ENCODE measurements at places on chromosomes 16 and 17. TPM values are rescaled to one million over a fixed set of nuclear protein-coding genes. Genes with fewer than 3 reads are reported as not detected.

- DNase-seq = no peak
Observed at GRCh38 chr16:1989209-1990100, at the start of gene SYNGR3. SYNGR3 (plus strand) TSS chr16:1989970; CDS start chr16:1990103, 133 bp downstream.

DNA sequence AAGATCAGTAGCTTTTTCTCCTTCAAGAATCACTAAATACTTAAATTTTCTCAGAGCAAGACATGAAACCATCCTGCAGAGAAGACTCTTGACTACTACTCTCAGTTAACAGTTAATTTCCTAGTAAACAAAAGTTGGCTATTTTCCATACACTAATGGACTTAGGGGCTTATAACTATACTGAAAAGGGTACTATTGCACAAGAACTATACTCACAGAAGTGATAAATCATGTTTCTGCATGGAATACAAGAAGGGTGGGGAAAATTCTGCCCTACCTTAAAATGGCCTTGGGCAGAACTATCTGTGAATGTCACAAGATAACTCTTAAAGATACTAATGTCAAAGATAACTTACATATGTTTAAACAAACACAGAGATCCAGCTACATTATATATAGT, 12.5 kb downstream of the ZNF652 start:
- DNase-seq = no peak

The C17orf113 gene
- 0.94 TPM for polyA plus RNA-seq

The IL21R gene
- 0.46 TPM for polyA plus RNA-seq

- no peak for DNase-seq
Observed at GRCh38 chr17:79322211-79323123, 247.8 kb downstream of the ENGASE start.

- no peak for DNase-seq
Observed at GRCh38 chr17:46795379-46795952, 23.0 kb downstream of the WNT3 start.

DNA sequence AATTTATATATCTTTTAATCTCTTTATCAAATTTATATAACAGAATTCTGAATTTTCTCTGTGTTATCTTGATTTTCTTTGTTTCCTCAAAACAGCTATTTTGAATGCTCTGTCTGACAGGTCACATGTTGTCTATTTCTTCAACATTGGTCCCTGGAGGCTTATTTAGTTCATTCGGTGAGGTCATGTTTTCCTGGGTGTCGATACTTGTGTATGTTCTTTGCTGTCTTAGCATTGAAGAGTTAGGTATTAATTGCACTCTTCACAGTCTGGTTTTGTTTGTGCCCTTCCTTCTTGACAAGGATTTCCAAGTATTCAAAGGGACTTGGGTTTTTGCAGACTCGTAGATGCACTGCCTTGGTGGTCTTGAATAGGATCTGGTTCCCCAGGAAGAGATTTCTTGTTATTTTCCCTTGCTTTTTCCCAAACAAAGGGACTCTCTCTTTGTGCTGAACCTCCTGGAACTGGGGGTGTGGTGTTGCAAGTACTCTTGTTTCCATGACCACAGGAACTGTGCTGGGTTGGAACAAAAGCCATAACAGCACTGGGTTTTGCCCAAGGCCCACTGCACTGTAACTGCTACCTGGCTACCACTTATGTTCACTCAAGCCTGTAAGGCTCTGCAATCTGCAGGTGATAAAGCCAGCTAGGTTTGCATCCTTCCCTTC, 1483.0 kb downstream of the CDH8 start:
- DNase-seq = no peak

The KRTAP9-3 gene
- not detected for polyA plus RNA-seq

- DNase-seq = no peak
Observed at GRCh38 chr16:85017151-85017550, 5.8 kb upstream of the ZDHHC7 start.

GRCh38 chr17:41308251-41308917, 725 bp downstream of the KRTAP16-1 start:
- DNase-seq = peak; percentile 48

The KRT222 gene
- polyA plus RNA-seq = 0.23 TPM

The EVPLL gene
- not detected for polyA plus RNA-seq

DNA sequence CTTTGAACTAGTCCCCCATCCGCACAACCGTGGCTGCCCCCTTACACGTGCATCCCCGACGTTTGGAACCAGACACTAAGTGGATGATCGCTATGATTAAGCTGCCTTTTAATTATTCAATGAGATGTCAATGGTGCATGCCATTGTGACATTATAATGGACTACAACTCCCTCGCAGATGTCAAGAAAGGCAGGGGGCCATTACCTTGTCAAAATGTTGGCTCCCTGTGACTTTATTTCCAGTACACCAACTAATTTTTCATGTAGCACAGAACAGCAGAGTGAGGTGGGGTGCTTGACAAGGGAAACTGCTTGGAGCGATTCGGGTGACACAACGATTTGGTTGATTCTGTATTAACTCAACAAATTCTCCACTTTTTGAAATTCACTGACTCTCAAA, 26.5 kb downstream of the ASIC2 start:
- no peak for DNase-seq

The IL32 gene
- polyA plus RNA-seq = 181 TPM

The LPO gene
- 0.22 TPM for polyA plus RNA-seq

GRCh38 chr16:26644912-26645543, 421.7 kb upstream of the C16orf82 start:
- peak; percentile 2 for DNase-seq

- no peak for DNase-seq
Observed at GRCh38 chr16:14475370-14476139, 154.5 kb downstream of the PARN start.

- DNase-seq = peak; percentile 34
Observed at GRCh38 chr16:50372611-50373344, 4.0 kb upstream of the BRD7 start.

The CIBAR2 gene
- polyA plus RNA-seq = not detected

The IGF2BP1 gene
- 12.4 TPM for polyA plus RNA-seq

DNA sequence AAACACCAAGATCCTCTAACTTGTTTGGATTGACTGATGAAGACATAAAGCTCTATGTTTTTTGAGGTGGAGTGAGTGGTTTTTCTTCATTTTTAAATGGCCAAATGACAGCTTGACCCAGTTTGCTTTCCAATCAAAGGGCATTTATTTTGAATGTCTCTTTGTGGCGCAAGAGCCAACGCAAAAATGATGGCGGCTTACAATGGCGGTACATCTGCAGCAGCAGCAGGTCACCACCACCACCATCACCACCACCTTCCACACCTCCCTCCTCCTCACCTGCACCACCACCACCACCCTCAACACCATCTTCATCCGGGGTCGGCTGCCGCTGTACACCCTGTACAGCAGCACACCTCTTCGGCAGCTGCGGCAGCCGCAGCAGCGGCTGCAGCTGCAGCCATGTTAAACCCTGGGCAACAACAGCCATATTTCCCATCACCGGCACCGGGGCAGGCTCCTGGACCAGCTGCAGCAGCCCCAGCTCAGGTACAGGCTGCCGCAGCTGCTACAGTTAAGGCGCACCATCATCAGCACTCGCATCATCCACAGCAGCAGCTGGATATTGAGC, 329 bp downstream of the NLK start:
- DNase-seq = no peak

GRCh38 chr16:69123910-69124309, 8.5 kb downstream of the CHTF8 start:
- peak; percentile 58 for DNase-seq

- DNase-seq = no peak
Observed at GRCh38 chr17:56823848-56824247, 9.9 kb downstream of the C17orf67 start.

The HS3ST6 gene
- polyA plus RNA-seq = not detected

DNA sequence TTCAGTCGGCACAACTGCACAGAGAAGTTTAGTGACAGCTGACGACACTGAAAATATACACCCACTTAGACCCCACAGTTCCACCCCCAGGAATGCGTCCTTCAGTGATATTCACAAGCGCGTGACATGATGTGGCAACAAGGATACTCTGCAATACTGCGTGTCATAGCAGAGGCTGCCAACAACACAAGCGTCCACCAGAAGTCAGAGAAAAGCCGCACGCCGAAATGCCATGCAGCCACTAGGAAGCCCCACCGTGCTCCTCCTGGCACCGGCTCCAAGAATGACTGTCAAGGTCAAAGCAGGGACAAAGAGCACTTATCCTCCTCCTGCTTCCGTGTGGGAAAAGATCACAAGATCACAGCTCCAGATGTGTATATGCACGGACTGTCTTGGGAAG, 3.5 kb downstream of the ATP2A3 start:
- DNase-seq = no peak

DNA sequence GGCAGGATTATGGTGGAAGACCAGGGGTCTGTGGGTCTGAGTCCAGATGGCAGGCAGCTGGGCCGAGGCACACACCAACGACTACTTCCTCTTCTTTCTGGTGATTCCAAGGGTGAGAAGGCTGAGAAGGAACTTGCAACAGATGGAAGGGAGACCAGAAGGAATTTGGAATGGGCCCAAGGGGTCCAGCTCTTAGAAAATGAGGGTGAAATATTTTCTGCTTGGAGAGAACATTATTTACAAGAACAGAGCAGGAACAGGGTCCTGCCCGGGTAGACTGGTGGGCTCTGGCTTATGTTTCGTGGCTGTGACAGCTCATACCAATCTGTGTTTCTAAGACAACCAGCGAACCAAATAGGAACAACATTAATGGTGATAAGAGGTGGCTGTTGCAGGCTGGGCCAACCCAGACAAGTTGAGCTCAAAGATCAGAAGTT, 36.6 kb downstream of the CCDC42 start:
- no peak for DNase-seq

GRCh38 chr16:58026139-58026704, 668 bp downstream of the MMP15 start:
- peak; percentile 65 for DNase-seq

The TNP2 gene
- not detected for polyA plus RNA-seq
